CD4-positive, alpha-beta T cell treated with Interleukin-2 at 100 ng/mL for 4 hours (primary cell): ENCODE measurements at places on chromosomes 11 and 22.

DNA sequence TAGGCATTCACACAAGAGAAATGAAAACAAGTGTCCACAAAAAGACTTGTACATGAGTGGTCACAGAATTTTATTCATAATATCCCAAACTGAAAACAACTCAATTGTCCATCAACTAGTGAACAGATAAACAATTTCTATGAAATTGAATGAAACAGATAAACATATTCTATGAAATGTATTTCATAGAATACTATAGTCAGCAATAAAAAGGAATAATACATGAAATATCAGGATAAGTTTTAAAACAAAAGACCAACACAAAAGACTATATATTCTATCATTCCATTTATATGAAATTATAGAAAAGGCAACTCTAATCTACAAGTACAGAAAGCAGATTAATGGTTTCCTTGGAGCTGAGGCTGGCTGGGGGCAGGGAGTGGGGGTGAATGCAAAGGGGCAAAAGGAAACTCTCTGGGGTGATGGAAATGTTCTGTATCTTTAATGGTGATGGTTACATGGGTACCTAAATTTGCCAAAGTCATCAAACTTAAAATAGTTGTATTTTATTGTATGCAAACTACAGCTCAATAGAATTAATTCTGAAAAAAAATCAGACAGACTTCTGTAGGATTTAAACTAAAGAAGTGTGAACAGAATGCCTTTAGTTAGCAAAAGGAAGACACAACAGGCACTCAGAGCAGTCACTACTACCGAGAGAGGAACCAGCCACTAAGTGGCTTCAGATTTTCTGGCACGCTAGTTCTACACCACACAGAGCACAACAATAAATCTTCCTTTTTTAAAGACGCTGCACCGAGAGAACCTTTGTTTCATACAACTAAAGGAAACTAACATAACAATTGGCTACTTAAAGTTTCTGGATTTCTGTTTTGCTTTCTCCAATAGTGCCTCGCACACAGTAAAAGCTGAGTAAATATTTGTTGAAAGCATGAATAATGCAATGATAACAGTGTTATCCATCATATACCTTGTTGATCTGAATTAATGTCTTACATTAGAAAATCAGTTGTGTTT lies 15.4 kb downstream of the CCDC34 start:
- DNase-seq, result no peak

- peak; percentile 78 for DNase-seq
These were observed at the start of gene SERHL2 for GRCh38 chr22:42553475-42554361. SERHL2 (plus strand) TSS chr22:42553956; CDS start chr22:42554021, 65 bp downstream.

DNA sequence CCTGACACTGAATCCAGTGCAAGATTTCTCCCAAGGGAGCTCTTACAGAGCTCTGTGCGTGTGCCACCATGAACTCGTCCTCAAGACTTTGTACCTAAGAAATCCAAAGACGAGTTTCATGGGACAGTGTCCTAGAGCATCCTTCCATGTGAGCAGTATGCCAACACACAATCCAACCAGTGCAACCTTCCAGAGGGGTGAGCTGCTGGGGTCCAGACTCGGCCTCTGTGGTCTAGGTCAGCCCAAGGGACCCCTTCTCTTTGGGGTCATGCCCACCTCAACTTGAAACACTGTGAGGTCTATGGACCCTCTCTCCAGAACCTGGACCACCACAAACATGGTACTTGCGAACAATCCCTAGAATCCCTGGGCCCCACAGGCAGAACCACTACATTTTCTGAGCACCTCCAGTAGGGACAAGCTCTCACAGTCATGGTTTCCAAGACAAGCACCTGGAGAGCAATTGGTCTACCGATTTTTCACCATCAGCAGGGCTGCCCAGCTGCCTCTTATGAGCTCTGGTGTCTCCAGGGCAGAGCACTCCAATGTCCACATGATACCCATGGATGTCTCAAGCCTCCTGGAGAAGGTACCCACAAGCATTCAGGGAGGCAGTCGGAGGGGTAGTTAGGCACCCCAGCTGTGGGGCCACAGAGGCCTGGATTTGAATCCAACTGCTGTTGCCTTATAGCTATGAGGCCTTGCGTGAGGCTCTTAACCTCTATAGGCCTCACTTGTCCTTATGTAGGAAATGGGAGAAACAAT lies 7.7 kb downstream of the CHST1 start:
- no peak for DNase-seq

DNA sequence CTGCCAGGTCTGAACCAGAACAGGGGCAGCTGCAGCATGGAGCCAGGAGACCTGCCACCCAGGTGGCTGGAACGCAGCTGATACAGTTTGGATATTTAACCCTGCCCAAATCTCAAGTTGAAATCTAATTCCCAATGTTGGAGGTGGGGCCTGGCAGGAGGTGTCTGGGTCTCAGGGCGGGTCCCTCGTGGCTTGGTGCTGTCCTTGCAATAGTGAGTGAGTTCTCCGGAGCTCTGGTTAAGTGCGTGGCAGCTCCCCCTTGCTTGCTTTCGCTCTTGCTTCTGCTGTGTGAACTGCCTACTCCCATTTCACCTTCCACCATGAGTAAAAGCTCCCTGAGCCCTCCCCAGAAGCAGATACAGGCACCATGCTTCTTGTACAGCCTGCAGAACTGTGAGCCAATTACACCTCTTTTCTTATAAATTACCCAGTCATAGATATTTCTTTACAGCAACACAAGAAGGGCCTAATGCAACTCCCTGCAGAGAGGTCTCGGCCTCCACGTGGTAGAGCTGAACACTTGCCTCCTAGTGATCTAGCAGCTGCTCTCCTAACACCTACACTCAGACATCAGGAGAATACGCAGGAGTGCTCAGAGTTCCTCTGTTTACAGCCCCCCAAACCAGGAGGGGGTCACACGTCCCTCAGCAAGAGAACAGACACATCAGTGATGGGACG lies 203.7 kb downstream of the CTTN start:
- no peak for DNase-seq

- DNase-seq, result no peak
These were observed 1.9 kb upstream of the GRAP2 start for GRCh38 chr22:39898997-39899396.

- DNase-seq, result no peak
These were observed 28.5 kb upstream of the PAK1 start for GRCh38 chr11:77502346-77502905.

GRCh38 chr11:46105926-46106325 lies 15.3 kb downstream of the PHF21A start:
- no peak for DNase-seq

DNA sequence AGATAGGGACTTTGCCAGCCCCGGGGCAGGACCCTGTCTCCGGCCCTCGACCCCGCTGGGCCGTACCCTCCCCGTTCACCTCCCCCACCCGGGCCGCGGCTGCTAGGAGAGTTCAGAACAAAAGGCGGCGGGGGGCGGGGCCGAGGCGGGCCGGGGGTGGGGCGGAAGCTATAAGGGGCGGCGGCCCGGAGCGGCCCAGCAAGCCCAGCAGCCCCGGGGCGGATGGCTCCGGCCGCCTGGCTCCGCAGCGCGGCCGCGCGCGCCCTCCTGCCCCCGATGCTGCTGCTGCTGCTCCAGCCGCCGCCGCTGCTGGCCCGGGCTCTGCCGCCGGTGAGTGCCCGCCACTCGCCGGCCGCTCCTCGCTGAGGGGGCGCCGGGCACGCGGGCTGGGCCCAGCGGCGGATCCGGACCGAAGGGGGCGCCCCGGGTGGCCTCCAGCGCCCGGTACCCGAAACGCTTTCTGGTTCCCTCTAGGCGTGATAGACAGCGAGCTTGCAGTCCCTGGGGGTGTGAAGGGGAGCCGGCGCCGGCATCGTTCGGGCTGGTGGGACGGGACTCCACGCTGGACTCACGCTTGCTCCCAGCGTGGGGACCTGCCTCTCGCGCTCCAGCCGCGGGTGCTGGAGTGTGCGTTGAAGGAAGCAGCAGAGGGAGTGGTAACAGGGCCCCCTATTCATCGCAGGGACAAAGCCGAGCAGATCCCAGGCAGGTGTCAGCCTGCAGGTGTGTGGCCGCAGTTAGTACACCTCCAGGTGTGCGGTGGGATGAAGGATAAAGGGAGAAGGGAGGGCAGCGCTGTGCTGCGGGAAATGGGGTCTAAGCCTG lies at the start of gene MMP11:
Gene MMP11 (plus strand): TSS at position 201 of the 825 bp plus-strand sequence. CDS start 22 bp downstream, at position 223.
- peak; percentile 27 for DNase-seq
